Placental epithelial cell (primary cell): ENCODE measurements at places on chromosomes 4 and X. TPM values are rescaled to one million over a fixed set of nuclear protein-coding genes. Genes with fewer than 3 reads are reported as not detected.

The CABS1 gene
- not detected in 2 replicates for total RNA-seq

The PCDH19 gene
- 0.11 and 0.79 TPM in 2 replicates for total RNA-seq

The MAGEB6 gene
- not detected in 2 replicates for total RNA-seq

The PRKG2 gene
- total RNA-seq = 0.11 and 0.39 TPM in 2 replicates

The HELT gene
- total RNA-seq = not detected in 2 replicates

The TBC1D8B gene
- total RNA-seq = 7.9 and 8.8 TPM in 2 replicates

The STAG2 gene
- total RNA-seq = 53.6 and 60.9 TPM in 2 replicates
